ENCODE measurements at places on chromosomes 1 and 21.
A peak's percentile ranks its signal among the peaks of the same experiment; 100 is the strongest.

DNA sequence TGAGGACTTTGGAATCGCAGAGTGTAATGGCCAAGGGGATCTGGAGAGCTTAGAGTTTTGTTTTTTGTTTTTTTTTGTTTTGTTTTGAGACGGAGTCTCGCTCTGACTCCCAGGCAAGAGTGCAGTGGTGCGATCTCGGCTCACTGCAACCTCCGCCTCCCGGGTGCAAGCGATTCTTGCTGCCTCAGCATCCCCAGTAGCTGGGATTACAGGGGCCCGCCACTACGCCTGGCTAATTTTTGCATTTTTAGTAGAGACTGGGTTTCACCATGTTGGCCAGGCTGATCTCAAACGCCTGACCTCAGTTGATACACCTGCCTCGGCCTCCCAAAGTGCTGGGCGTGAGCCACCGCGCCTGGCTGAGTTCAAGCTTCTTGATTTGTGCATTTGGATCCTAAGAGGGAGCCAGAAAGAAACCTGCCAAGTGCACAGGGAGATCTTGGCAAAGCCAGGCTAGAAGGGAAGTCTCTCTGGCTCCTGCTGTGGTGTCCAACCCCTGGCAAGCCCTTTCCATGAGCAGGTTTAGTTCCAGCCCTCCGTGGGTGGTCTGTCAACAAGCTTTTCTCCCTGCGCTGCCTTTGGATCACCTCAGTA is 852 bp downstream of the FAAH start:
- DNase-seq, result no peak

GRCh38 chr1:93739472-93739871 is 57.8 kb upstream of the BCAR3 start:
- no peak for DNase-seq

- no peak for DNase-seq
These were observed 84.5 kb upstream of the C1orf21 start for GRCh38 chr1:184302346-184302745.

- peak; percentile 37 for DNase-seq
These were observed 959 bp downstream of the CD58 start for GRCh38 chr1:116569776-116570357.

GRCh38 chr1:5828308-5828935 is 163.8 kb downstream of the NPHP4 start:
- no peak for DNase-seq

DNA sequence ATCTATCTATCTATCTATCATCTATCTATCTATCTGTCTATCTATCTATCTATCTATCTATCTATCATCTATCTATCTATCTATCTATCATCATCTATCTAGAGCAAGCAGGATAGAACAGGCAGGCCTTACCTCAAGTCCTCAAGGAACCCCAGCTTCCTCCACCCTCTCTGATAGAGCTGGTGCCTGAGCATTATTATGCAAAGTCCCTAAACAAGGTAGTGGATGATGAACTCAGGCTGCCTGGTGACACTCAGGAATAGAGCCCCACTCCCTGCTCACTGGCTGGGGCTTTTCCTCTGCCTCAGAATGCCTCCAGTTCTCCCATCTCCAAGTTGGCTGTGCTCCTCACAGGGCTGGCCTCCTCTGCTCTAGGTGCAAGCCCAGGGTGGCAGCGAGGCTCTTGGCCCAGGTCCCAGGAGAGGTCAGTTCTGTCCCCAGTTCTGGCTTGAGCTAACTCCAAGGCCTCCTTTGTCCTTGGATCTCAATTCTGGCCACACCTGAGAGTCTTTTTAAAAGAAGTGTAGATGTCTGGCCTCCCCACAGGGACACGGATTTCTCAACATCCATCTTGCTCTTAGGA is 60.2 kb downstream of the PCP4 start:
- DNase-seq, result no peak

GRCh38 chr1:20405893-20406604 is 80.0 kb downstream of the CAMK2N1 start:
- no peak for DNase-seq

GRCh38 chr21:42636520-42637266 is 16.7 kb upstream of the PDE9A start:
- DNase-seq, result no peak

DNA sequence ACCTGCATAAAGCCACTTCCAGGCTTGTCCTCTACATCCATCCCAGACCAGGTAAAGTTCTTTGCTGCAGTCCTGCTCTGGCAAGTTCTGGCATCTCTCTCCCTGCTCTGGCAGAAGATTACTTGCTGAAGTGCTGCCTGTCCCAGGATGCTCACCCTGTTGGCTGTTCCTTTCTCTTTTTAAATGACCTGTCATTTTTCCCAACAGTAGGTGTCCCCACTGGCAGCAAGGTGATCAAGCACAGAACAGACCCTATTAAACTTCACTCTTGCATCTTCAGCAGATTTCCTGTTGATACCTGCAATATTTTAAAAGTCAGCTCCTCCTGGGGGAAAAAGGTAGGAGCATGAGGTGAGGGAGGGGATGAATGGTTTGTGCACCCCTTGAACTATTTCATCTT is 332.6 kb downstream of the PBX1 start:
- no peak for DNase-seq

- no peak for DNase-seq
These were observed 147.3 kb downstream of the CD247 start for GRCh38 chr1:167371030-167371429.

GRCh38 chr1:161033751-161034150 is 5.0 kb downstream of the TSTD1 start:
- no peak for DNase-seq

DNA sequence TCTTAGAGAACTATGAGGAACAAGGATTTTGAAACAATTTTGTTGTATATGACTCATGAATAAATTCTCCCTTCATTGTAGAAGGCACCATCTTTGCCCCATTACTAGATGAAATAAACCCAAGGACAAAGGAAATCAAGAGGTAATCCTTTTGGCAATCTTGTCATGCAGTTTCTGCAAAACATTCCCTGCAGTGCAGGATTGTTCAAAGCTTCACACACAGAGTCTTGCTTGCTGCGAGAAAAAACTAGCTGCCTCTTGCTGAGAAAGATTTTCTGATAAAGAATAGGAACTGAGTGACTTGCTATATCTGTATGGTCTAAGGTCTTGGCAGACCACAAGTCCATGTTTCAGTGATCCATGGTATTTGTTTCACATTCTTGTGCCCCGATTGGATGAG is 657.4 kb upstream of the ADGRL4 start:
- DNase-seq, result no peak

DNA sequence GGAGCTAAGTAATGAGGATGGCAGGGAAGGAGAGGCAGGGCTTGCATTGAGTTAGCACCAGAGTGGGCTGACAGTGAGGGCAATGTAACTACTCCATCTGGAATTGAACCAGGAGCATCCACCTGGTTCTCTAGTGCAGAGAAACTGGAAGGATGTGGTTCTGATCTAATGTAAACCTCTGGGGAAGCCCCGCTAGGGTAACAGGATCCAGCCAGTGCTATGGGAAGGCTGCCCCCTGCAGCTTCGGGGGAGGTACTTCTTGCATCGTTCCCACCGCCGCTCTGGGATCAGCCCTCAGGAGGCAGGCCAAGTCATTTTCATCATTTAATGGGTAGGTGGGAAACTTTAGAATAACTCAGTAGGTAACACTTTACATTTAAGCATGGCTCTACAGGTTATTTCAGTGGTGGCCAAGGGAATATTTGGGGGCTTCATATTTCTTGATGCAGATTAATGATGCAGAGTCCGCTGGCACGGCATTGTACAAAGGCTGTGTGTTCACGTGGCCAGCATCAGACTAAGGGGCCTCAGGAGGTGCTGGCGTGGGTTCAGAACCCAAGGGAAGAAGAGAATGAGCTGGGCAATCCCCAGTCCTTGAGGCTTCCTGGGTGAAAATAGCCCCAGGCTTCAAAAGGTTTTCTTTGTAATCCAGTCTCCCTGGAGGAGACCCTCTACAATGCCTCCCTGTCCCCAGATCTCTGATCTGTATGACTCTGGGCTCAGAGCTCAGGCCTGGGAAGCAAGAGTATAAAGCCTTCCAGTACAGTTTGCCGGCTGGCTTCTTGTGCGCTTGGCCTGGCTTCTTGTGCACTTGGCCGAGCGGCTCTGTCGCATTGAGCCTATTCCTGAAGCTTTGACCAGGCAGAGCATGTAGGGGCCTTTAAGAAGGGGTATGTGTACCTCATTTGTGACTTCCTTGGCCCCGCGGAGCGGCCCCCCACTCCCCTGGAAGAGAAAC is 26.4 kb upstream of the KAZN start:
- DNase-seq, result no peak

- no peak for DNase-seq
These were observed 4.8 kb upstream of the HEATR1 start for GRCh38 chr1:236608930-236609726.

DNA sequence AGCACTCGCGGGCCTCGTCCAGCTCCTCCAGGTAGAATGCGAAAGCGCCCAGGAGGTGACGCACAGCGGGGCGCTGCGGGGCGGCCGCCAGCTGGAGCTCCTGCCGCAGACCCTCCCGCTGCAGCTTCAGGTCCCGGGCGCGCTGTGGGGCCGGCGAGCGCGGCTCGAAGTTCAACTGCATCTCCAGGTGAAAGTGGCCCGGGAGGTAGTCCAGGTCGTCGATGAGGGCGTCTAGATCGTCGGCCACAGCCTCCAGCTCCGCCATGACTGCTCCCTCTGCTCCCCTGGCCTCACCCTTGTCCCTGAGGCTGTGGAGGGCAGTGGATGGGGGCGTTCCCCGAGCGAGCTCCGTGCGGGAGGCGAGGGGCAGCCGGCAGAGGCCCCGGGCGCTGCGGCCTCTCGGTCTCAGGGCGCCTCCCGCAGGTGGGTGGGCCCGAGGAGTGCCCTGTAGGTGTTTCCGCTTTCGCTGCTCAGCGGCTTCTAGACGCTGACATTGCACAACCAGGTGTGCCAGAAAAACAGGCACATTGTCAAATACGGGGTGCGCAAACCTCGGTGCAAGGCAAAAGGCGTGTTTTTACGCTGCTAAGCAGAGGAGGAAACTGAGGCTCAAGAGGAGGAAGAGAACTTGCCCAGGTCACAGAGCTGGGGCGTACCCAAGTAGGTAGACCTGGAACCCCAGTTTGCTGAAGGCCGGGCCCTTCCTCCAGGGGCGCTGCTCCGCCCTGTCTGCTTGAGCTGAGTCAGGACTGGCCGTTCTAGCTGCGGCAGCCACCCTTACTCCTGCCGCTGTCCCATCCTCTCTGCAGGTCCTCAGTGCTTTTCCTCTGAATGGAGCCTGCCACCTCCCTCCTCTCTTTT is at the start of gene TTC22:
Gene TTC22, minus strand, starts transcription at position 425 of the 861 bp plus-strand sequence. Its CDS starts 160 bp downstream, at position 265.
- DNase-seq, result peak; percentile 56

- no peak for DNase-seq
These were observed 36.6 kb downstream of the NRIP1 start for GRCh38 chr21:15028186-15028585.

DNA sequence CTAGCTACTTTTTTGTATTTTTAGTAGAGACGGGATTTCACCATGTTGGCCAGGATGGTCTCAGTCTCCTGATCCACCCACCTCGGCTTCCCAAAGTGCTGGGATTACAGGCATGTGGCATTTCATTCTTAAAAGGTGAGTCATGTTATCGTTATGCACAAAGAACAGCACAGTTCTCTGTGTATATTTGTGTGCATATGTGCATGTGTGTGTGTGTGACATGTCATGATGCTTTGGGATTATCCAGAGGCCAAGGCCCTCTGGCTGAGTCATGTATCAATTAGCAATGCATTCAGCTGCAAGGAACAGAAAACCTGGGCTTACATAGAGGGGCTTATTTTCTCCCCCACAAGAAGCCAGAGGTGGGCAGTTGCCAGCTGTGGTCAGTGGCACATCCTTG is 301.7 kb upstream of the KAZN start:
- no peak for DNase-seq

GRCh38 chr1:205270764-205271163 is 43.0 kb downstream of the TMCC2 start:
- peak; percentile 68 for DNase-seq

GRCh38 chr1:229884765-229885164 is 182.3 kb upstream of the GALNT2 start:
- DNase-seq, result no peak

DNA sequence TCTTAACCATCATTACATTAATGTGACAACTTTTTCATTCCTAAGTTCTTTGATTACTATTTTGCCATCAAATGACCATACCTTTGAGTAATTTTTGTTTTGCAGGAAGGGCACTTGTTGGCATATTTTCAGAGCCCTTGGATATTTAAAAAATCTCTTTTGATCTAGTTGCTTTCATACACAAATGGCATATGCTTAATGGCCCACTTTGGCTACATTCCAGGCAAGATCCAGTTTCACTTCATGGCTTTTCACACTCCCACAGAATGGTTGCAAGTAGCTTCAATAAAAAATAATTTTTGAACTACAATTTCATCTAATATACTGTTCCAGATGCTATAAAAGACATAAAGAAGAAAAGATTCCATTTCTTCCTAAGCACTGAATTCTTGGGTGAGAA is 18.1 kb downstream of the ADAM30 start:
- DNase-seq, result no peak

DNA sequence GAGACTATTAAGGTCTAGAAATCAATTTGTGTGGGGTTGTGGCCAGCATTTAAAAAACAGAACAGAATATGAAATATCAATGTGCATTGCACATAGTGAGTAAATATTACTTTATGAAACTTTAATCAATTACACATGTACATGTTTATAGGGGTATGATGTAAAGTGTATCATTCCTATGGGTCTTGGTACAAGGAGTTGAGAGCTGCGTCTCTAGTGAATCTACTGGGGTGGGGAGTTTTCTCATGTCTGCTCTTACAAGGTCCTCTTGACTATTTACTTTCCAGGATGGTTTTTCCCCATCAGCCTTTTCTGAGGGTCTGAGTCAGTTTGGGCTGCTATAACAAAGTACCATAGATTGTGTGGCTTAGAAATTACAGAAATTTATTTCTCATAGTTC is 75.8 kb downstream of the BACH1 start:
- no peak for DNase-seq

GRCh38 chr1:228072658-228073043 is 9.9 kb upstream of the ARF1 start:
- DNase-seq, result no peak

- DNase-seq, result no peak
These were observed 3.5 kb upstream of the SLC44A5 start for GRCh38 chr1:75614399-75614756.

- no peak for DNase-seq
These were observed 13.3 kb downstream of the SPSB1 start for GRCh38 chr1:9306006-9306405.

GRCh38 chr1:161226759-161227158 is 899 bp downstream of the TOMM40L start:
- no peak for DNase-seq

- DNase-seq, result no peak
These were observed 9.3 kb downstream of the SLC25A24 start for GRCh38 chr1:108190686-108191416.

- DNase-seq, result peak; percentile 25
These were observed 95.3 kb downstream of the ABCA4 start for GRCh38 chr1:94025383-94026340.

DNA sequence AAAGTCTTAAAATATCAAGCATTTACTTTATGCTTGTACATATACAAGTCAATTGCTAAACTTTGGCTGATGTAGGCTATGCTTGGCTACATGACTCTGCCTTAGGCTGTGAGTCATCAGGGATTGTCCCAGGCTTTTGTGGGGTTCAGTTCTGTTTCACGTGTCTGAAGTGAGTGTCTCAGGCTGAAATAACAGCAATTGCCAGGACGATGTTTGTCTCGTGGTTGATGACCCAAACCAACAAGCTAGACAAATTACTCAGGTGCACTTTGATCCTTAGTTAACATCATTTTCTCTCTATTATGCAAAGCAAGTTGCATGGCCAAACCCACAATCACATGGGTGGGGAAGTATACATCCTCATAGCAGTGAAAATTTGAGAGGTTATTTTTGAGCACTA is 410.1 kb downstream of the BRINP3 start:
- no peak for DNase-seq

All from NCI-H510A (cell line).